ENCODE measurements at places on chromosomes 4 and X.

- DNase-seq = no peak
These were observed 304.1 kb upstream of the HAND2 start for GRCh38 chr4:173834151-173834550.

- no peak for DNase-seq
These were observed 706 bp downstream of the CHIC1 start for GRCh38 chrX:73563738-73564068.

GRCh38 chr4:47498899-47499298, 13.8 kb downstream of the ATP10D start:
- DNase-seq = no peak

DNA sequence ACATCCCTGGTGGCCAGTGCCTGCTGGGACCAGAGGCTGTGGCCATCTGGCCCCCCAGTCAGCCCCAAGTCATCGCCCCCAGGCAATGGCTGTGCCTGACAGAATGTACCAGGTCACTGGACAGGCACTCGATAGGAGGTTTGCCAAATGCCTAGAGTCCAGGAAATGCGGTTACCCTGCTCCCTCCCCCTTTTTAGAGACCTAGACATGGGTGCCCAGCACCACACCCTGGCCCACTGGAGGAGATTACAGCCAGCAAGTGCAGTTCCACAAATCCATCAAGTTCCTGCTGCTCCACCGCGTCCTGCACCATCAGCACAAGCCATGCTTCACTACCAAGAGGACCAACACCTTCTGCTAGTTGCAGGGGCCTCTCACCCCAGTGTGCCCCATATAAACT, 16.2 kb upstream of the ZFX start:
- no peak for DNase-seq

- DNase-seq = no peak
These were observed 90.1 kb downstream of the IRF2 start for GRCh38 chr4:184384056-184384809.

- no peak for DNase-seq
These were observed 55.4 kb downstream of the CLCN3 start for GRCh38 chr4:169675825-169676224.

- no peak for DNase-seq
These were observed 245.5 kb downstream of the EVC2 start for GRCh38 chr4:5462896-5463295.

GRCh38 chrX:118261151-118261550, 84.8 kb upstream of the WDR44 start:
- no peak for DNase-seq

GRCh38 chrX:73266766-73267165, 52.1 kb upstream of the NAP1L2 start:
- DNase-seq = no peak

DNA sequence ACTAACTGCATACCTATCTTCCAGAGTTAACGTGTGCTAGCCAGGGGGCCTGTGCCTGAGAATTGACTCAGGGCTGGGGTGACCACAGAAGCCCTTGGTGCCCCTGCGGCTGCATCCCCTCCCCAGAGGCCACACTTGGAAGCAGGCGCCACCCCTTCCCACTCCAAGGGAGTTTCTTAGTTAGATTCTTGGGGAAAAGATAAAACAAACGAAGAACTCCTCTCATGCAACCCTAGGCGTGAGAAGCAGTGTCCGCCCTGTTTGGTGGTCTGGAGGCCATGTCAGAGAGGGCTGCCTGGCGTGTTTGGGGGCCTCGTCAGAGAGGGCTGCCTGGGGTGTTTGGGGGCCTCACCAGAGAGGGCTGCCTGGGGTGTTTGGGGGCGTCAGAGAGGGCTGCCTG, 50.3 kb upstream of the HGFAC start:
- no peak for DNase-seq

All from T-helper 1 cell (primary cell).